ENCODE measurements at places on chromosomes 3 and 15. TPM values are rescaled to one million over a fixed set of nuclear protein-coding genes. Genes with fewer than 3 reads are reported as not detected.

CISH gene
- 481 TPM for total RNA-seq

AADACL2 gene
- not detected for total RNA-seq

MTFMT gene
- 12.4 TPM for total RNA-seq

CCR4 gene
- 42.5 TPM for total RNA-seq

SMAD6 gene
- 0.37 TPM for total RNA-seq

XIRP1 gene
- 0.25 TPM for total RNA-seq

ACP3 gene
- total RNA-seq = not detected

CTXND1 gene
- not detected for total RNA-seq

CRABP1 gene
- not detected for total RNA-seq

WDR72 gene
- total RNA-seq = not detected

GOLGA6L4 gene
- total RNA-seq = 1.2 TPM

TM6SF1 gene
- total RNA-seq = 15.9 TPM

NAA80 gene
- 28.3 TPM for total RNA-seq

RBMS3 gene
- 4.2 TPM for total RNA-seq

PLA2G4E gene
- total RNA-seq = not detected

PHC3 gene
- total RNA-seq = 80.5 TPM

POLR2H gene
- total RNA-seq = 89.9 TPM

COPS2 gene
- total RNA-seq = 64.6 TPM

TMC3 gene
- total RNA-seq = not detected

NANOGP8 gene
- total RNA-seq = not detected

C3orf85 gene
- not detected for total RNA-seq

LRRIQ4 gene
- total RNA-seq = not detected

PDCD7 gene
- total RNA-seq = 42.4 TPM

TGM5 gene
- 0.20 TPM for total RNA-seq

ILDR1 gene
- 0.37 TPM for total RNA-seq

GRIP2 gene
- 0.10 TPM for total RNA-seq

SLC12A8 gene
- 0.15 TPM for total RNA-seq

DZIP1L gene
- 0.15 TPM for total RNA-seq

NRROS gene
- 34.7 TPM for total RNA-seq

CCR3 gene
- 0.24 TPM for total RNA-seq
